CMK (cell line): ENCODE measurements at places on chromosomes 12 and 14.

- DNase-seq = no peak
These were observed 28.1 kb downstream of the PEX5 start for GRCh38 chr12:7217475-7218069.

GRCh38 chr12:87793131-87793530 lies 236.1 kb downstream of the C12orf50 start:
- no peak for DNase-seq

- DNase-seq = no peak
These were observed 20.0 kb downstream of the CIT start for GRCh38 chr12:119857041-119857591.

GRCh38 chr12:58301730-58302122 lies 360.4 kb downstream of the ATP23 start:
- no peak for DNase-seq

DNA sequence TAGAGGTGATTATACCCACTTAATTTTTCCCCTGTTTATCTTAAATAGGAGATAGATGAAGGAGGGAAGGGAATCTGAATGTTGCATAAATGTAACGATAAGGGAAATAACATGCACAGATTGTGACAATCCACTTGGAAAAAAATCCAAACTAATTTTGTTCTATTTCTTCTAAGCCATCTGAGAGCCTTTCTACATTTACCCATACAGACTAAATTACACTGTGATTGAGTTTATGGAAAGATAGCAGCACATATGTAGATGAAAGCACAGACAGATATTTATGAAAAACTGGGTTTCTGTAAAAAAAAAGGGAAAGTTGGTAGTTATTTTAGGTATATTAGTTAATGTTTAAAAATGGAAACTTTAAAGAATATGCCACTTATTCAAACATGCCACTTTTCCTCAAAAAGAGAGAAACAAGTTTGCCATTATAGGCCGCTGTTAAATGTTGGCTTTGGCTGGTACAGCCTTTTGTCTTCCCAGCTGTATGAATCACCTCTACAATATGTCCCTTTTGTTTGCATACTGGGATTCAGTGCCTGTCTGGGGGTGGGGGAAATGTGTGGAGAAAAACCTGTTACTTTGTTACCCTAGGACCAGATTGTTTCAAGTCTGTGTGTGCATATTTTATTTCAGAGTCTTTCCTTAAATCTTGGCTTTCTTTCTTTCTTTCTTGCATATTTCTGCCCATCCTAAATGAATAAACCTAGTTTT lies 470.2 kb upstream of the LMO3 start:
- DNase-seq = no peak

- DNase-seq = no peak
These were observed 6.4 kb upstream of the SLC38A4 start for GRCh38 chr12:46832130-46832704.

- no peak for DNase-seq
These were observed 32.4 kb downstream of the CLMN start for GRCh38 chr14:95287176-95287754.

DNA sequence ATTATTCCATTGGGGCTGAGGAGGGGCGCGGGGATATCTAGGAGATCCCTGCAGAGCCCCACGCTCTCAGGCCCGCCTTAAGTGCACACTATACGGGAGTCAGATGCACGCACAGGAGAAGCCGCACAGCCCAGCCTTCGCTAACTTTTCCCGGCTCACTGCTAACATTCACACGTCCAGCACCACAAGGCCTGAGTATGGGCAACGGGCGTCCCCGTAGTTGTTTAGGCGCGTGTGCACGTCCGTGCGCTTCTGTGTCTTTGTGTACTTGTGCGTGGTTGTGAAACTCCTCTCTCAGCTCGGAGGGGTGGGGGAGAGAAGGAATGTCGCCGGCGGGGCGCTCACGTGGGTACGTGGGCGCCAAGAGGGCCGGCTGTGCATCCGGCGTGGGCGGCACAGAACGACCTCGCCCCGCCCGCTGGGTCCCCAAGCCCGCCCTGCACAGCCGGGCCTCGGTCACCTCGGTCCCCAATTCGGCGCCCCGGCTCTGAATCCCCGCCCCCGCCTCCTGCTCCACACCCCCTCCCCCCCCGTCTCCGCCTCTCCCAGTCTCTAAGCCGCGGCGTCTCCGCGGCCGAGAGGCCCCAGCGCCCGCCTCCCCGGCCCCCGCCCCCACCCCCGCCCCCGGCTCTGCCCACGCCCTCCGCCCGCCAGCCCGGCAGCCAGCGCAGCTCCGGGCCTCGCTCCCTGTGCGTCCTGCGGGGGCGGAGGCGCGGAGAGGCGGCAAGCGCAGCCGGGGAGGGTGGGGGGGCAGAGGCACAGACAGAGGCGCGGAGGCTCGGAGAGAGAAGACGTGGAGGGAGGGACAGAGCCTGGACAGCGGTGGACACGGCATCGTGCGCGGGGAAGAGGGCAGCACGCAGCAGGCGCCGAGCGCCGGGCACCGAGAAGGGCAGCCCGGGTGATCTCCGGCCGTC lies at the start of gene NAB2:
NAB2 (plus strand) TSS at position 761 of the 917 bp plus-strand sequence. CDS start 158 bp downstream, outside the sequence.
- peak; percentile 79 for DNase-seq

DNA sequence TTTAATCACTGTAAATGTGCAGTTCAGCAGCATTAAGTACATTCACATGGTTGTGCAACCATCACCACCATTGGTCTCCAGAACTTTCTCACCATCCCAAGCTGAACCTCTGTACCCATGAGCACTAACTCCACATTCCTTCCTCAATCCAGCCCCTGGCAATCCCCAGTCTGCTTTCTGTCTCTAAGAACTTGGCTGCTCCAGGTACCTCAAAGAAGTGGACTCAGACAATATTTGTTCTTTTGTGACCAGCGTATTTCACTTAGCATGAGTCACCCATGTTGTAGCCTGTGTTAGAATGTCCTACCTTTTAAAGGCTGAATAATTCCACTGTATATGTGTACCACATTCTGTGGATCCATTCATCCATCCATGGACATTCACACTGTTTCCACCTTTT lies 64.6 kb downstream of the SLC24A4 start:
- no peak for DNase-seq

- no peak for DNase-seq
These were observed 107.4 kb upstream of the RGS6 start for GRCh38 chr14:71824816-71825215.

- DNase-seq = no peak
These were observed 2.8 kb upstream of the EML1 start for GRCh38 chr14:99790201-99790977.

DNA sequence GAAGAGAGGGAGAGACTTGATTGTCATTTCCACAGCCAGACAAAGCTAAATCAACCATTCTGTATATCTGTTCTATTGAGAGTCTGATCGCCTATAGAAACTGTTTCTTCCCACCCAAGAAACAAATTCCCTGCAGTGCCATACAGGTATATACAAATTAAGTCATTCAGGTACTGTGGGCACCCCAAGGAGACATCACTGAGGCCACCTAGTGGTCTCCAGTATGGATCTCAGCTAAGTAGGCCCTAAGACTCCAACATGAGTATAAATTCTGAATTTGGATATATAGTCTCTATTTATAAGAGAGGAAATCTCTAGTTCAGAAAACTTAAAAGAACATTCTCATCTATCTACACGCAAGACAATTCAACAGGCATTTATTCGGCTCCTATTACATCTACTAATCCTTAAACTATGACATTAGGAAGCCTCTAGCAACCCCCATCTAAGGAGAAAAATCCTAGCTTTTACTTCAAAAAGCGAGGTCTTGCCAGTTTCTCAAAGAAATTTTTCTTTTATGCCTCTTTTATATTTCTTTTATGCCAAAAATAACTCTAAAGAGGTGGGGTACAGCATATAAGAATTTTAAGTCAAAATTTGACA lies 62.6 kb downstream of the DCAF5 start:
- no peak for DNase-seq

- no peak for DNase-seq
These were observed 268.2 kb downstream of the ALG10 start for GRCh38 chr12:34290381-34290995.

DNA sequence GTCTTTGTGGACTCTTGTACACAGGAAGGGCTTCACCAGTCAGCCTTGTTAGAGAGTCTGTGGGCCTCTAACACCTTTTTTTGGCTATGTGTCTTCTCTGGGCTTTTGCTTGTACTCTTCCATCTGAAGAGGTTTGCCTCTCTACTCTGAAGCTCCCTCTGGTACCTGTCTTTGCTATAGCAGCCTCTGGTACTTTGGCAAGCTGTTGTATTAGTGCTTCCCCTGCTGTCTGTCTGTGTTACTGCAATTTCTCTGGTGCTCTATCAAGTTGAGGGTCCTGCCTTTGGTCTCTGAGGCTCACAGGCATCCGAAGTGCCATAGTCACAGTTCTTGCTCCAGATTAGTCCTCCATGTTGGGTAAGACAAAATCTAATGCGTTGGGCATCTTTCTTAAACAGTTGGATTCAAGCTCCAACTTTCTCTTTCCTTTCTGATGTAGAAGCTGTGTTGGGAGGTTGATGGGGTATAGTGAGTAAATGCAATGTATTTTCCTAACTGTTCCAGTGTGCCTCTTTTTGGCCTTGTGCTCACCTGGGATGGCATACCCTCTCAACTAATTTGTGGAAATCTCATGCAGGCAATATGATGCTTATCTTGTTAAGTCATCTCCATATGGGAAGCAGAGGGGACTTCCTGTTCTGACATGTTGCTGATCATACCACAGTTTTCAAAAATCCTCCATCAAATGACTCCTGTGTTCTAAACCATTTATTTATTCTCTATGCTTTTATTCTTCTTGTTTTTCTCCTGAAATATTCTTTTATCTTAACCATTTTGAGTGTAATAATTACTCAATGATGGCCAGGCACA lies 88.8 kb downstream of the ATF7IP start:
- DNase-seq = no peak

- DNase-seq = no peak
These were observed 344.2 kb downstream of the LRIG3 start for GRCh38 chr12:58576081-58576480.

DNA sequence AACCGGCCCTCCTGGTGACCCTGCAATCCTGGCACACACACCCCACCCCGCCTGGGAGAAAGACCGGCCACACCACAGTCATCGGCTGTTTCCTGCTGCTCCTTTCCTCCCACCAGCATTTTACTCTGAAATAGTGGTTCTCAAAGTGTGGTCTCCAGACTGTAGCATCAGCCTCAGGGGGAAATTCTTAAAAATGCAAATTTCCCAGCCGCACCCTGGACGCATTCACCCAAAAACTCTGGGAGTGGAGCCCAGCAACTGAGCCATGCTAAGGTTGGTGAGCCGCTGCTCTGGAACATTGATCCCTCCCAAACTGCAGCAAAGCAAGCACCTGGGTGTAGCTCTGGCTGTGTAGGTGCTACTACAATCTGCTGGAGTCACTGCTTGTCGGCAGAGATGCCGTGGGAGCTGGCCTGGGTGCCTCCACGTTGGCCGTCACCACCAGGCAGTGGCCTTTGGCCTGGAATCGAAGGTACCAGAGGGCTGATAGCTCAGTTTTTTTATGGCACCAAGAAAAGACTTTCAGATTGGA lies 38.4 kb upstream of the BCL2L14 start:
- DNase-seq = no peak

- DNase-seq = no peak
These were observed 223.8 kb downstream of the EFCAB11 start for GRCh38 chr14:89730687-89731086.

- DNase-seq = no peak
These were observed 56.0 kb downstream of the PLEKHG3 start for GRCh38 chr14:64760146-64760755.

DNA sequence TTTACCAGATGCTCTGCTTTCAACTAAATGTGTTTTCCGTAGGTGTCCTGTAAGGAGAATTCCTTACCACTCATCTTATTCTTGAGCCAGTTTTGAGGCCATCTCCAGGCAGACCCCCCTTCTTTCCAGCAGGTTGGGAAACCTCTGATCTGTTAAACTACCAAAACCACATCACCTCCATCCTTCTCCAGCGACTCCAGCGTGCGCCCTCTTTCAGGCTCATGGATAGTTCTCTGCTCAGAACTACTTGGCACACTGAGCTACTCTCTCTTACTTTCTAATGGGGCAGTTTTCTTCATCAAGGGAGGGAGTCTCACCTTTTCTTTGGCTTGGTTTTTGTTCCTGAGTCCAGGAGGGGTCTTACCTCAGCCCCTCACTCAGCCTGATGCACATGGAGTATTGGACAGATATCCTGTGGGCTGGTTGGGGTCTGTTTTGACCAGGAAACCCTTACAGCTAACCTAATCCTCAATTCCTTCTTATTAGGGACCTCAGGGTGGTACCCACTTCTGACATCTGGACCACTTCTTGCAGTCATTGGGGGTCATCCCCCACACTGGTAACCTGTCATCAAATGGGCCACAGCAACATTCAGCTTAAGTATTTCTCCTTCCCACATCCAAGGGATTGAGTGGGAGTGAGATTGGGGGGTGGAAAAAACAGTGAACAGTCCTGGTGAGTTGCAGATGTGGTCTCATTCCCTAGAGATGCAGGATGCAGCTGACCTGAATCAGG lies 5.2 kb downstream of the DHRS2 start:
- no peak for DNase-seq

GRCh38 chr12:108547686-108548085 lies 13.3 kb downstream of the SART3 start:
- no peak for DNase-seq

GRCh38 chr12:51199366-51199945 lies 18.4 kb downstream of the POU6F1 start:
- DNase-seq = no peak

DNA sequence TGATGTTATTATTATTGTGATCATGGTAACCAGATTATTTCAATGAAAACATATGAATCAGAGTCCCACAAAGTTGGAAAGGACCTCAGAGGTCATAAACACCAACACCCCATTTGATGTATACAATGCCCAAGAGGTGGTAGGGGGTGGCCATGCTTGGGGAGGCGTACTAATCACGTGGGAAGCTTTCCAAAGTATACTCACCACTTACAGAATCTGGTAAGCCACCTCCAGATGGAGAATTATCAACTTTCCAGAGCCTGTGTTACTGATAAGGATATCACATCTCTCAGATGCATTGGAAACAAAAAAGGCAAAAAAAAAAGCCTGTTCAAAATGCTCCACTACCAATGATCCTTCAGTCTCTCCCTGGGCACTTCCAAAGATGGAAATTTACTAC lies 8.4 kb downstream of the DAD1 start:
- no peak for DNase-seq

DNA sequence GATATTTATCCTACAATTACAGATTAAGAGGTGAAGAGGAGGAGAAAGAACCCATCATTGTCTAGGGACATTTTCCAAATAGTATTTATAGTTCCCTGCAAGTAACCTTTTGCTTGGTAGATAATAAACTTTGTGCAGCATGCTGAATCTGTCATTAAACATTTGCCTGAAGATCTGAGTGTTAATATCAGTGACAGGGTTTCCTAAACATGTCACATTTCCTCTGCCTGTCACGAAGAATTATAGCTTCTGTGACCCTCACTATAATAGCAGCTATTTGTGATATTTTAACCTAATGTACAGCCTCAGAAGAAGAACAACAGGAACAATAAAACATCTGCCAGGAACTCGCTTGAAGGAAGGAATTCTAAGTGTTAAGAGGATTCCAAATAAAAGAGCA lies 350.3 kb downstream of the GXYLT1 start:
- no peak for DNase-seq

- DNase-seq = no peak
These were observed 324.0 kb upstream of the TMEM132C start for GRCh38 chr12:127942981-127943380.

GRCh38 chr12:108394196-108394595 lies 55.1 kb upstream of the CMKLR1 start:
- no peak for DNase-seq
